Aorta (tissue), 5 donors: ENCODE measurements at places on chromosomes 7 and 10. TPM values are rescaled to one million over a fixed set of nuclear protein-coding genes. Genes with fewer than 3 reads are reported as not detected.

DNA sequence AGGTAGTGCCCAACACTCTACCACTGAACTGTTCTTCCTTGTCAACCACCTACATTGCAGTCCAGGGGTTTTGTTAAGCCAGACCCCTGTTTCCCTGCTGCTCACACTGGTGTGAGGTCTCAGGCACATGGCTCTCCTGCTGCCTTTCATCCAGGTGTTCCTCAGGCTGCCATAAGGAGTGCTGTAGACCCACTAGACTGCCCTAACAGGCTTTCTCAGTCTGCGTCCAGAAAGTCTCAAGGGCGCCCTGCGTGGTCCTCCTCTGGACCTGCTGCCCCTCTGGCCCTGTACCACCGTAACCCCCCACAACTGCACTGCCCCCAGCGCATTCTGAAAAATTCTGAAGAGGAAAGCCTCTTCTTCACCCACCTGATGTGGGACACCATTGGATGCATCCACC lies 225.7 kb upstream of the ANKRD30A start:
- no peaks in the 10 kb centered on the region for H3K36me3 ChIP-seq
- H3K27ac ChIP-seq = no peak overlapping the region
- no peak for DNase-seq
- H3K4me3 ChIP-seq = no peak overlapping the region
- no peaks in the 10 kb centered on the region for H3K4me1 ChIP-seq

DNA sequence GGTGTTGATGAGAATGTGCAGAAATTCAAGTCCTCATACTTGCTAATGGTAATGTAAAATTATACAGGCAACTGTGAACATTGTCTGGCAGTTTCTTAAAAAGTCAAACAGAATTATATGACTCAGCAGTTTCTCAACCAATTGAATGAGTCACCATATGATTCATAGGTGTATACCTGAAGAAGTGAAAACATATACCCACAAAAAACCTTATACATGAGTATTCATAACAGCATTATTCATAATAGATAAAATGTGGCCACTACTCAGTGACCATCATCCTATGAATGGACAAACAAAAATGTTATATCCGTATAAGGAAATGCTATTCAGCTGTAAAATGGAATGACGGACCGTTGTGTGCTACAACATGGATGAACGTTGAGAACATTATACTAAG lies 253.5 kb downstream of the MALRD1 start:
- no peaks in the 10 kb centered on the region for H3K36me3 ChIP-seq
- no peak for DNase-seq
- H3K27me3 ChIP-seq = no peaks in the 10 kb centered on the region
- no peaks in the 10 kb centered on the region for H3K4me1 ChIP-seq
- H3K4me3 ChIP-seq = no peak overlapping the region

DNA sequence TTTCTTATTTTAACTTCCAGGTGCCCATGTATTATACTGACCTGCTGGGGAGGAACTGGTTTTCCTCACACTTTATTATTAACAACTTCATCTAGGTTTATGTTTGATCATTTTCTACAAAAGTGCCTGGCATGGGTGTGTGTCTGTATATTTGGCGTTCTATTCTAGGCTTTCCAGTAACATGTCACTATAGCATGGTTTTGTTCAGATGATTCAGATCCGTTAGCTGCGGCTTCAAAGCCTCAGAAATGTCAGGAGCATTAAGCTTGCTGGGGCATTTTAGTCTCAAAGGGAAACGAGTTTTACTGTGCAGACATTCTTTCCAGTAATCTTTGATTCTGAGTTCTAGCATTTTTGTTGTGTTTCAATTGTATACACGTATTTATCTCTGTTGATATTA lies 2.3 kb downstream of the INPP5A start:
- no peaks in the 10 kb centered on the region for H3K4me1 ChIP-seq
- H3K4me3 ChIP-seq = peak overlapping the region; percentile 14
- no peak overlapping the region for H3K27ac ChIP-seq
- H3K36me3 ChIP-seq = no peaks in the 10 kb centered on the region
- no peaks in the 10 kb centered on the region for H3K27me3 ChIP-seq
- DNase-seq = no peak

DNA sequence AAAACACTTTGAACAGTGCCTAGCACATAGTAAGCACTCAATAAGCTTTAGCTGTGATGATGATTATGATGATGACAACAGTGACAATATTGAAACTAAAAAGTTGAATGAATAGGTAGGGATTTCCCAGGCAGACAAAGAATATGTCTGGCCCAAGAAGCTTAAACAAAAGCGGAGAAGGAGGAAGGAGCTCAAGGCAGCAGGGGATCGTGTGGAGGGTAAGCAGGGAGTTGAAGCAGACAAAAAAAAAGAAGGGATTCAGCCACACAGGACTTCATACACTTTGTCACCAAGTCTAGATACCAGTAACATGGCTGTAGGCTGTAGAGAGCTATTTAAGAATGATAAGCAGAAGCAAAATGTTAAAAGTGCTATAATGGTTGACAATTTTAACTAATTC lies 144.0 kb downstream of the CALN1 start:
- no peak overlapping the region for H3K27ac ChIP-seq
- H3K4me1 ChIP-seq = no peaks in the 10 kb centered on the region
- no peaks in the 10 kb centered on the region for H3K36me3 ChIP-seq
- H3K27me3 ChIP-seq = no peaks in the 10 kb centered on the region
- H3K4me3 ChIP-seq = no peak overlapping the region

GRCh38 chr7:142231716-142232115 lies 26.1 kb downstream of the PRSS58 start:
- no peak overlapping the region for H3K4me3 ChIP-seq
- H3K27me3 ChIP-seq = no peaks in the 10 kb centered on the region
- H3K36me3 ChIP-seq = no peaks in the 10 kb centered on the region

- peaks cover 3% of the 10 kb centered on the region for H3K27me3 ChIP-seq
- DNase-seq = no peak
- H3K36me3 ChIP-seq = no peaks in the 10 kb centered on the region
- no peaks in the 10 kb centered on the region for H3K4me1 ChIP-seq
Observed at GRCh38 chr10:114033566-114033965, 10.1 kb upstream of the ADRB1 start.

DNA sequence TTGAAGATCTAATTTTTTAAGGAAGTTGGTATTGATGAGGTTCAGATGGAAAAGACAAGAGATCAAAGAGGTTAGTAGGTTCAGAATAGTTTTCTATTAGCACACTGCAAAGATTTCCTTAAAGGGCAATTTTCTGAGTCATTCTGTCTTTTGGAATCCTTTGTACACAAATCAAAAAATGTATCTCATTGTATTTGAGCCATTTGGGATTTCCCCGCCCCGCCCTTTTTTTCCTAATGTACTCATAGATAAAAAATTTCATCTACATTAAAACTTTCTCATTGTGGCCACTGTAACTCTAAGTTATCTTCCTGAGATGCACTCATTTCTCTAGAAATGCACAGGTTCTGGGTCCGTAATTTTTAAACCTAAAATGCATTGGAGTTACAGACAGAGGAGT lies 12.1 kb downstream of the GIMAP6 start:
- H3K4me3 ChIP-seq = no peak overlapping the region
- no peaks in the 10 kb centered on the region for H3K36me3 ChIP-seq
- no peaks in the 10 kb centered on the region for H3K4me1 ChIP-seq
- DNase-seq = no peak
- no peaks in the 10 kb centered on the region for H3K27me3 ChIP-seq

GRCh38 chr10:119365773-119366599 lies 158.6 kb downstream of the GRK5 start:
- DNase-seq = peak; percentile 68
- no peaks in the 10 kb centered on the region for H3K27me3 ChIP-seq
- no peaks in the 10 kb centered on the region for H3K36me3 ChIP-seq
- peaks cover 4% of the 10 kb centered on the region for H3K4me1 ChIP-seq

DNA sequence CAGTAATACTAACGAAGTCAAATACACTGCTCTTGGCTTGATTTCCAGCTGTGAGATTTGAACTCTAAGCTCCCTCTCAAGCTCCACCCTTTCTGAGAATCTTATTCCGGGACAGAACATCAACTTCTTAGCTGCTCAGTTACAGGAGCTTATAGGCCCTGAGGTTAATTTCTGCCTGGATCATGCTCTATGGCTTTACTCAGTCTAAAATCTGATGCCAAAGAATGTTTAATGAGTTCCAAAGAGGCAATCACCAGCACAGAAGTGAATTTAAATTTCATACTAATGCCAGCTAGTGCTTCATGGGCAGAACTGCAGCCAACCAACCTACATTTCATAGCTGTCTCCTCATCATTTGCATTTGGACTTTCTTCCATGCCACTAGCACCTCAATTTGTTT lies 707.2 kb downstream of the MAGI2 start:
- no peak for DNase-seq
- H3K4me1 ChIP-seq = no peaks in the 10 kb centered on the region
- H3K36me3 ChIP-seq = no peaks in the 10 kb centered on the region
- no peak overlapping the region for H3K4me3 ChIP-seq
- H3K27me3 ChIP-seq = no peaks in the 10 kb centered on the region

- no peak overlapping the region for H3K4me3 ChIP-seq
- no peaks in the 10 kb centered on the region for H3K27me3 ChIP-seq
- peaks cover 6% of the 10 kb centered on the region for H3K36me3 ChIP-seq
Observed at GRCh38 chr7:30076411-30076810, 48.2 kb downstream of the PLEKHA8 start.

DNA sequence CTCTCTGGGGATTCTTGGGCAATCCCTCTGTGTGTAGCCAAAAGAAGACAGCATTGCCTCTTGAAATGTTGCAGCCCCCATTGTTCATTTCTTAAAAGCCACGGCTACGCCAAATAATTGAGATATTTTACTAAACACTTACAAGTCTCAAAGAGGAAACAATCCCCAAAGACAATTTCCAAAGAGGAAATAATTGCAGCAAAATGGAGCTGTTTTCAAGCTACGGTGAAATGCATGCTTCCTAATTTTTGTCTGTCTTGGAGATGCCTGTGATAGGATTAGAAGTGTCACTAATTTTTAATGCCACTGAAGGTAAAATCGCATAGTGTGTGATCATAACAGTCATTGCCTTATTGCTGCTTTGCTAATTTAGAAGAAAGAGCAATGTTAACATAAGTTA lies 72.9 kb upstream of the NAMPT start:
- no peaks in the 10 kb centered on the region for H3K27me3 ChIP-seq
- no peak overlapping the region for H3K27ac ChIP-seq
- DNase-seq = no peak
- H3K4me1 ChIP-seq = peaks cover 6% of the 10 kb centered on the region
- H3K36me3 ChIP-seq = no peaks in the 10 kb centered on the region

- no peak overlapping the region for H3K27ac ChIP-seq
- H3K36me3 ChIP-seq = no peaks in the 10 kb centered on the region
- H3K4me3 ChIP-seq = no peak overlapping the region
- H3K4me1 ChIP-seq = no peaks in the 10 kb centered on the region
- DNase-seq = no peak
- no peaks in the 10 kb centered on the region for H3K27me3 ChIP-seq
Observed at GRCh38 chr7:6350433-6351058, 78.1 kb upstream of the CYTH3 start.

- H3K4me3 ChIP-seq = no peak overlapping the region
- H3K4me1 ChIP-seq = no peaks in the 10 kb centered on the region
- DNase-seq = no peak
- no peaks in the 10 kb centered on the region for H3K36me3 ChIP-seq
- H3K27ac ChIP-seq = no peak overlapping the region
Observed at GRCh38 chr7:28953633-28954032, 4.5 kb downstream of the TRIL start.

DNA sequence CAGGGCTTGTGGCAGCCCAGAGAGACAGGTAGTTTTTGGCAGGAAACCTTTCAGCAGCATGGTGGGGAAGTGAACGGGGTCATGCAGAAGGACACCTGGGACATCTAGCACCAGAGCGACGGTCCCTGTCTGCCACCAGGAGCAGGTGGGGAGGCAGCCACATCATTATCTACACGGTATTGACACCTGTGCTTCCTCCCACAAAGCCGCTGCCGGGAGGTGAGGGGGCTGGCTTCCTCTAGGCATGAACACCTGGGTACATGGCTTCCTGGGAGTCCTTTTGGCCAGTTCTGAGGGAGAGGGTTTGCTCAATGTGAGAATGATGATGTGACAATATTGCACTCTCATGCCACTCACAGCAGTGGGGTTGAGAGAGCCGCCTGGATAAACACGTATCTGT lies 275.2 kb downstream of the ACTR3B start:
- H3K27ac ChIP-seq = no peak overlapping the region
- no peaks in the 10 kb centered on the region for H3K4me1 ChIP-seq
- DNase-seq = no peak
- H3K4me3 ChIP-seq = no peak overlapping the region

- no peak overlapping the region for H3K27ac ChIP-seq
- no peaks in the 10 kb centered on the region for H3K27me3 ChIP-seq
- H3K4me3 ChIP-seq = peak overlapping the region; percentile 12
- peak; percentile 30 for DNase-seq
Observed at GRCh38 chr7:88758381-88759229, 895 bp upstream of the ZNF804B start.

DNA sequence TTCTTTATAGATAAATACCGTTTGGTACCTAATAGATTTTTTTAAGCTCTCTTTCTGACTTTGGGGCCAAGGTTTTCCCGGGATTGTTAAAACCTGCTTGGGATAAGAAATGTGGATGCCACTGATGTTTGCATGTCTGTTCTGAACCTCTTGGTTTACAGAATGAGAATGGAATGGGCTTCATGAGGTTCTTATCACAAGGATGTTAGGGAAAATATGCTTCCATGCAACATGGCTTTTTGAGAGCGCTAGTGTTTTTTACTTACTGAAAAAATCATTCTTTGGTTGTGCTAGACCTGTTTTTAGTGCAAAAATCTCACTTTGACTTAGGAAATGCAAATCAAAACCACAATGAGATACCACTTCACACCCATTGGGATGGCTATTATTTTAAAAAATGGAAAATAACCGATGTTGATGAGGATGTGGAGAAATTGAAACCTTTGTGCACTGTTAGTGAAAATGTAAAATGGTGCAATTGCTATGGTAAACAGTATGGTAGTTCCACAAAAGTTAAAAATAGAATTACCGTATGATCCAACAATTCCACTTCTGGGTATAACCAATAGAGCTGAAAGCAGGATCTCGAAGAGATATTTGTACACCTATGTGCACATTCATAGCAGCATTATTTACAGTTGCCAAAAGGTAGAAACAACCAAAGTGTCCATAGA lies 38.9 kb downstream of the TSPAN14 start:
- peaks cover 2% of the 10 kb centered on the region for H3K4me1 ChIP-seq
- no peaks in the 10 kb centered on the region for H3K36me3 ChIP-seq
- no peak overlapping the region for H3K27ac ChIP-seq
- DNase-seq = no peak

- H3K27me3 ChIP-seq = no peaks in the 10 kb centered on the region
- H3K36me3 ChIP-seq = peaks cover 20% of the 10 kb centered on the region
- H3K4me3 ChIP-seq = no peak overlapping the region
- H3K4me1 ChIP-seq = no peaks in the 10 kb centered on the region
Observed at GRCh38 chr10:102141583-102142107, 8.8 kb downstream of the PPRC1 start.

PRKCQ gene
- total RNA-seq = 0.45 TPM

BUB3 gene
- total RNA-seq = 42.9 TPM

CLDN4 gene
- 0.19 TPM for total RNA-seq

HGF gene
- total RNA-seq = 20.7 TPM

ARF5 gene
- 92.9 TPM for total RNA-seq

ASZ1 gene
- total RNA-seq = not detected

OR6V1 gene
- total RNA-seq = not detected

SNX10 gene
- 4.5 TPM for total RNA-seq
